ENCODE measurements at places on chromosomes 5 and 9.
A peak's percentile ranks its signal among the peaks of the same experiment; 100 is the strongest.

DNA sequence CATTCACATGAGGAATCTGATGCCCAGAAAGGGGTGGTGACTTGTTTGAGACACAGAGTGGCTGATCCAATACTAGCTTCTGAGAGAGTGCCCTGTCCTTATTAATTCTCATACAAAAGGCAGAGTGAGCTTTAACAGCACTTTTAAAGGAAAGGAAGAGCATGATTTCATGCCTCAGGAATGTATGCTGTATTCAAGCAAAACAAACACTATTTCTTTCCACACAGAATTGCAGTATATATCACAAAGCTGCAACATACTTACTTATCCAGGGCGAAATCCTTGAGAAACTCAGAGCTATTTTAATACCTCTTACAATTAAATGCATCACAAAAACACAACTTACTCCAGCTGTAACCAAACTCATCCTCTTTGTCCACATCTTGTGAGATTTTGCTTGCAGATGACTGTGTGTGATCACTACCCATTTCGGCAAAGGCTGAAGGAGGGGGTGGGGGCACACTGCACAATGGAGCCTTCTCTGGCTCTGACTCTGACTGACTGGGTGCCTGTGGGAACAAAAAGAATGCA is 139.8 kb downstream of the MPDZ start:
- DNase-seq, result no peak

GRCh38 chr5:44875661-44876605 is 67.2 kb downstream of the MRPS30 start:
- DNase-seq, result no peak

DNA sequence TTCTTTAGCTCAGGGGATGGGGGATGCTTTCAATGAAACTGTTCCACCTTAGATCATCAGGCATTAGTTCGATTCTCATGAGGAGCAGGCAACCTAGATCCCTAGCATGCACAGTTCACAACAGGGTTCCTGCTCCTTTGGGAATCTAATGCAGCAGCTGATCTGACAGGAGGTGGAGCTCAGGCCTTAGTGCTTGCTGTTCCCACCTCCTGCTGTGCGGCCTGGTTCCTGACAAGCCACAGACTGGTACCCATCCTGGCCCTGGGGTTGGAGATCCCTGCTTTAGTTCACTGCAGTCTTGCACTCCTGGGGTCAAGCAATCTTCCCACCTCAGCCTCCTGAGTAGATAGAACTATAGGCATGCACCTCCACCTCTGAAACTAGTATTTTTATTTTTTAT is 1369.8 kb upstream of the NUDT12 start:
- no peak for DNase-seq

GRCh38 chr5:95718203-95718602 is 12.9 kb upstream of the RHOBTB3 start:
- DNase-seq, result no peak

DNA sequence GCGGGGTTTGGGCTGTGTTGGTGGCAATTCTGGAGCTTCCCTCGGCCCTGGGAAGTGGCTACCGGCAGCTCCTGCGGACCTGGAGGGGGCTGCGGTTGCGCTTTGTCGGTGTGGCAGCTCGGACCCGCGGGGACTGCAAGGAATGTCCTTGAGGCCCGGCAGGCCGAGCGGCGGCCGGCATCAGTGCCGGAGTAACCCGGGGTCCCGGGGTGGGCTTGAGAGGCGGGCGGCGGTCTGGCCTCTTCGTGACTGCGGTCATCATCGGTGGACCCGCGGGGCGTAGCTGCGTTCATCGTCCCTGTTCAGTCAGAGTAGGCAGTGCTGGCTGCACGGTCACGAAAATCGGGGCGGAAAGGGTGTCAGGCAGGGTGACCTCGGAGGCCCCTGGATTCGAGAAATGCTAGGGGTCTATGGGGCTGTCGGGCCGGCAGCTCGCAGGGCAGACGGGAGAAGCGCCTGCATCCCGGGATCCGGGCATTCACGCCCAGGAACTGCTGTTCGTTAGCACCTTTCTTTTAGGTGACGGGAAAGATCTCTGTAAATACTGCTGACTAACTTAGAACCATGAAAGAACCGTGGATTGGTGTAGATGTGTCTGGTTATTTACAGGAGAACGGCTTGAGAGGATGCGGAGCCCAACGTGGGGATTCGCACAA is 474 bp downstream of the HMGCR start:
- DNase-seq, result no peak

GRCh38 chr9:118991366-118992285 is 377.6 kb downstream of the BRINP1 start:
- no peak for DNase-seq

DNA sequence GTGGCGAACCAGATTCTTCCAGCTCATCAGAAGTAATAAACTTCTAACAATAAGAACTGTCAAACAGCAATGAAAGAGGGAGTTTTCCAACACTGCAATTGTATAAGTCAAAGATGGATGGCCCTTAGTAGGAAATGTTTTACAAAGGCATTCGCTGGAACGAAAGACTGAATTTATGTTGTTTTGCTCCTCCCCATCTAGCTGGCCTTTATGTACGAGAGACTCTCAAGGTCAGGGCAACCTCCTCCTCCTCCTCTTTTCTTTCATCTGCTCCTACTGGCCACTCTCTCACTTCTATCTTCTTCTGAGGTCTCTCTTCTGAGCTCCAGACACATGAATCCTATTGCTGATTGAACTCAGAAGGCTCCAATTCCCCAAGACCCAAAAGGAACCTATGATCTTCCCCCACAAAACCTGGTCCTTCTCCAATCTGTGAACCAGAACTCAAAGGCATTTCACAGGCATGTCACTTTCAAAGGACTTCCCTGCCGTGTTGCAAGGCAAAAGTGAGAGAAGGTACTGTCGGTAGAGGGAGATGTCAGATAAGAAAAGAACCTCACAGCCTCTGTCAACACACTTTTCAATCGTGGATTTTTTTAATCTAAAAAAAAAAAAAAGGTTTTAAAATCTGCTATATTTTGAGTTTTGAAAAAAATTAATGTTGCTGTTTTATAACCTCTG is 28.5 kb upstream of the PUM3 start:
- peak; percentile 5 for DNase-seq

DNA sequence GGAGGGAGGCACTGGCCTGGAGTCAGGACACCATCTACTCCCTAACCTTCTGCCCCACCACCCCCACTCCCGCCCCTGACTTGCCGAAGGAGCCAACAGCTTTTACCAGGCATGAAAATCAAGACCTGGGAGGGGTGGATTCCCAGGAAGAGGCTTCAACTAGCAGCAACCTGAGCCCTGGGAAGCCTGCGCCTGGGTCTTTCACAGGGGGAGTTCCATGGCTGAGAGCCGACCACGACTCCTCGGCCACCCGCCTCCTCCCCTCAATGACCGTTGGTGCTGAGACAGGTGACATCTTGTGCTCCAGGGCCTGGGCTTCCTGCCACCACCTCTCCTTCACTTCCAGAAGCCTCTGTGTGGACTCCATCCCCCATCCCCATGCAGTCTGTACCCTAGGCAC is 37.1 kb downstream of the BARX1 start:
- no peak for DNase-seq

- no peak for DNase-seq
Observed at GRCh38 chr9:134175808-134176598, 11.6 kb upstream of the RNU6ATAC start.

- no peak for DNase-seq
Observed at GRCh38 chr5:24606971-24607370, 37.8 kb downstream of the CDH10 start.

DNA sequence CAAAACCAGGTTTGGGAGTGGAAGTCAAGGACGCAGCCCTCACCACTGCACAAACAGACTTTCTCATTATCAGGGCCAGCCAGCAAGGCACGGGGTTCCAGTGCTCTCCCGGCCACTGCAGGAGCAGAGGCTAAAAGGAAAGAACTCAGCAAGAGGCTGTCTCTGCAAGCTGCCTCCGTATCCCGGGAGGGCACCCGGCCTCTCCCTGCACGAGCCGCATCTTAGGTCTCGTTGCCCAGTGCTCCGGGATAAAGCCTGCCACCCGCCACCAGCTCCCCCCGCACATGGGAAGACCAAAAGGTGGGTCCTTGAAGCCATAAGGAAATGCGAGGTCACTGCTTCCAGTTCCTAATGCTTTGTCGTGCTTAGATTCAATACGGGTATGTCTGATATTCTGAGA is 117.2 kb upstream of the SARDH start:
- no peak for DNase-seq

GRCh38 chr5:18461766-18462165 is 827.5 kb downstream of the TAF11L14 start:
- DNase-seq, result no peak

- DNase-seq, result no peak
Observed at GRCh38 chr5:120055858-120056257, 408.2 kb upstream of the PRR16 start.

DNA sequence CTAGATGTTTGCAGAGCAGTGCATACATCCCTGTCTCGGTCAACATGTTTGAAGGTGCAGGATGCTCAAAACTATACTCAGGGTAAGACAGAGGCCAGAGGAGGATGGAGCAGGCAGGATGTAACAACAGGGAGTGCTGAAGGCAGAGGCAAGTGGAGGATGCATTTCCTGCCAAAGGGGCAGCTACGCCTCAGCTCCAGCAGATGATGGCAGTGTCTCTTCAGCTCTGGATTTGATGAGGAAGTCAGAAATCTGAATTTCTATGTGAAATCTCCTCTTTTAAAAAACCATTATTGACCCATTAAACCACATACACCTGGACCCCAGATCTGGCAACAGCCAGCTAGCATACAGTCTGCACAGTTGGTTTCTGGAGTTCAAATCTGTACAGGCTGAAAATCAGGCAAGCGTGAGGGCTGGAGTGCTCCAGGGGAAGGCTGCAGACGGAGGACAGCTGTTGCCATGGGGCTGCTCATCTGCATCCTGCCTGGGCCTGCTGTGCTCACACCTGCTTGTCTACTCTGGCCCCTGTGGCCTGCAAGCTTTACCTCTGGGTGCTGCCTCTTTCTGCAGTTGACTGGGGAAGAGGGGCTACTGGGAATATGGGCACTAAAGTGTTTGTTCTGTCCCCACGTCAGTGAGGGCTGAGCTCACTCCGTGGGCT is 152.9 kb upstream of the SLC28A3 start:
- no peak for DNase-seq

DNA sequence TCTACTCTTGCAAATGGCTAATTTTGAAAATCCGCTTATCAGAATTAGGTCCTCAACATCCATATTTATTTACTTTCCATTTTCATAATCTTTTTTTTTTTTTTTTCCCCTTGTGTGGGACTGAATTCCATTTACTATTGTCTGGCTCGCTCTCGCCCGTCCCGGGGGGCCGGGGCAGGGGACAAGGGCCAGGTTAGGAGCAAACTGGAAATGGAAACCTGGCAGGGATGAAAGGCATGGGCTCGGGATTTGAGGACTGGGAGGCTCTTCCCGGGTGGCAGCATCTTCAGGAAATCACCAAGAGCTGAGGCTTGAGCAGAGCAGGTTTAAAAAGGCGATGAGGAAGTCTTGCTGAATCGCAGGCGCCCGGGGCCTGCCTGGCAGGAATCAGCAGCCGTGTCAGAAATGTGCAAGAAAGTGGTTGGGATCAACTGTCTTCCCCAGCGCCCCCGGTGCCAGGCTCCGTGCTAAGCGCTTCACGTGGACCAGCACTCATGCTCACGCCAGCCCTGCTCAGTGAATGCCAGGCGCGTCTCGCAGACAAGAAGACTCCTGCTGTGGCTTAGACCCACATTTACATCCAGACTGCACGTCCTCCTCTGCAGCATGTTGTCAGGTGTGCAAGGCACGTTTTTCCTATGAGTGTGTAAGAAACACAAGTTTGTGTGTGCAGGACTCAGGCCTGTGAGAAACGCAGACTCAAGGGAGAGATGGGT is 66.3 kb upstream of the UNC5A start:
- DNase-seq, result peak; percentile 24

- DNase-seq, result no peak
Observed at GRCh38 chr5:150021491-150022157, 21.1 kb downstream of the HMGXB3 start.

DNA sequence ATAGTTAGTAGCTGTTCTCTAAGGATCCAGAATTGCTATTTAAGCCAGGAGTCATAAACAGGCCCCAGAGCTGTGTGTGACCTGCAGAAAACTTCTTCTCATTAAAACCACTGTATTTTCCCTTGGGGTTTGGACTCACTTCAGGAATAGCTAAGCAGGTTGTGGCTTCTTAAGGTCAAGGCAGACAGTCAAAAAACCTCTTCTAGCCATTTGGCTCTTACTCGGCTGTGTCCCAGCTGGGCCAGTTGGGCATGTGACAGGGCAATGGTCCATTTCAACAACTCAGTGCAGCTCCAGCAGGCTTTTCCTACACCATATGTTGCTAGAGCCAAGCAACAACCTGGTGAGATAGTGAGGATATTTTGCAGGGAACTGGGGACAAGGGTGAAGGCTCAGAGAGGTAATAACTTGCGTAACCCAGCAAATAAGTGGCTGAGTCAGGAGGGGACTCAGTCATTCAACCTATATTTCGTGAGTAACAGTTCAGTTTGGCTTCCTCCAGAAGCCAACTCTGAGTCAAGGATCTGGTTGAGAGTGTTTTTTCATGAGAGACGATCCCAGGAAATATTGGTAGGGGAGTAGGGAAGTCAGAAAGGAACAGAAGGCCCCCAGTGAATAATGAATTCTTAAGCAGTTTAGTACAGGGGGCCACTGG is 115.4 kb upstream of the PPP2R2B start:
- no peak for DNase-seq

GRCh38 chr5:151571270-151572173 is 19.6 kb downstream of the FAT2 start:
- no peak for DNase-seq

- no peak for DNase-seq
Observed at GRCh38 chr5:142324136-142324870, 518 bp downstream of the SPRY4 start.

- DNase-seq, result no peak
Observed at GRCh38 chr5:176501333-176501732, 35.9 kb downstream of the RNF44 start.

- DNase-seq, result no peak
Observed at GRCh38 chr5:111948092-111948841, 191.3 kb upstream of the NREP start.

- DNase-seq, result no peak
Observed at GRCh38 chr9:27496135-27496504, 28.0 kb upstream of the IFNK start.

GRCh38 chr5:62791059-62791458 is 212.4 kb downstream of the LRRC70 start:
- no peak for DNase-seq

DNA sequence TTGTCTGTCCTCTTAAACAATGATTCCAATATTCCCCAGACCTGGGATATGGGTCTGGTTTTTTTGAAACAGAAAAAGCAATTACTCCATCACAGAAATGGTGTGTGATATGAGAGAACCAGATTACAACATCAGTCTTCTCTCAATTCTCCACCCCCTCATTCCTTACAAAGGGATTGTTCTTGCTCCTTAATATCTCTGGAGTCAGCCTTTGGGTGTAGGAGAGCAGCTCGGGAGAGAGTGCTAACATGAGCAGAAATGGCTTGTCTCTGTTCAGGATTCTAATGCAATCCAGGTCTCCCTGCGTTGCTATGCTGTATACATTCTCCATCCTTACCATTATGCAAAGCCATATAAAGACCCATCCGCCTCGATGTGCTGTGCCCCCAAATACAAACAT is 32.7 kb downstream of the ZFAND5 start:
- no peak for DNase-seq

Data from DMS79 treated with DMSO at 0.1 percent for 48 hours (cell line).